H1 (cell line): ENCODE measurements at places on chromosomes 3 and 15. TPM values are rescaled to one million over a fixed set of nuclear protein-coding genes. Genes with fewer than 3 reads are reported as not detected.

DNA sequence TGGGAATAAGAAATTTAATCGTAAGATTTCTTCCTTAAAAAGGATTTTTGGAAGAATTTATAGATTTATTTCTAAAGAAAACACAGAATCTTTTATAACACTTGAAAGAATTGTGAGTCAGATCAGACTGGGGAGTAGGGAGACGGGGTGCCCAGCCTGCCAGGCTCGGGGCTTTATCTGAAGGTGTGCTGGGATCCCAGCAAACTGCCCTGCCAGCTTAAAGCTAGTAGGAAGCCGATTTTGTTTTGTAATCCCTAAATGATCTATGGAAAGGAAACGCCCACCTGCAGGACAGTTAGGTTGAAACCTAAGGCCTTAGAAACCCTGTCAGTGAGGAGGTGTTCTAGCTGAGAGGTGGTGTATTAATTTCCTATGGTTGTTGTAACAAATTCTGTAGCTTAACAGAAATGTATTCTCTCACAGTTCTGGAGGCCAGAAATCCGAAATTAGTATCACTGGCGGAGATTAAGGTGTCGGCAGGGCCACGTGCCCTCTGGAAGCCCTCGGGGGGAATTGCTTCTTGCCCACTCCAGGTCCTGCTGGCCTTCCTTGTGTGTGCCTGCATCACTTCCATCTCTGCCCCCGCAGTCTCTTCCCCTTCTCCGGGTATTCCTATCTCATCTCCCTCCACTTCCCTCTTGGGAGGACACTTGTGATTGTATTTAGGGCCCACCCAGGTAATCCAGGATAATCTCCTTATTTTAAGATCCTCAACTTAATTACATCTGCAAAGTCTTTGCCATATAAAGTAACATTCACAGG is 19.3 kb upstream of the RAB6B start:
- no peak for DNase-seq

- no peak for DNase-seq
These were observed 57.9 kb downstream of the CHSY1 start for GRCh38 chr15:101193806-101194545.

DNA sequence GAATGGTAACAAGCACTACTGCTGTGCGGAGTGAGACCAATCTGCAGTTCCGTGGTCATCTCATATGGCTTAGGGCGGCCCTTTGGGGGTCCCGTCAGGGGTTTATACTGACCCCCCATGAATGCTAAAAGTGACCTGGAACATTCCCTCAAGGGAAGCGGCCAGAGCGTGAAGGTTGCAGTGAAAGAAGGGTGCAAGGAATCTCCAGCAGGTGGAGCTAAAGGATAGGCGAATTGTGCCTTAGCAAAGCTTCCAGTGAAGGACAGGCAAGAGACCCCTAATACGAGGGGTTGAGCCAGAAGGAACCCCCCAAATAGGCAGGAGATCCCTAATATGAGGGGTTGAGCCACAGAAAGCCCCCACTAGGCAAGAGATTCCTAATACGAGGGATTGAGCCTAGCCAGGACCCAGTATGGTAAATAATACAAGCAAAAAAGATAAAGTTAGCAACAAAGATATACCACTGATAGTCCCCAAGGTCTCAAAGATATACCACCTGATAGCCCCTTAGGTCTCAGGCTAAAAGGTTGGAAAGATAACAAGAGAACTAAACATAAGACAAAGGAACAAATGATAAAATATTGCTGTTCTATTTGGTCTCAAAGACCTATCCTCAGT is 32.8 kb downstream of the ZNF589 start:
- peak; percentile 73 for DNase-seq

DNA sequence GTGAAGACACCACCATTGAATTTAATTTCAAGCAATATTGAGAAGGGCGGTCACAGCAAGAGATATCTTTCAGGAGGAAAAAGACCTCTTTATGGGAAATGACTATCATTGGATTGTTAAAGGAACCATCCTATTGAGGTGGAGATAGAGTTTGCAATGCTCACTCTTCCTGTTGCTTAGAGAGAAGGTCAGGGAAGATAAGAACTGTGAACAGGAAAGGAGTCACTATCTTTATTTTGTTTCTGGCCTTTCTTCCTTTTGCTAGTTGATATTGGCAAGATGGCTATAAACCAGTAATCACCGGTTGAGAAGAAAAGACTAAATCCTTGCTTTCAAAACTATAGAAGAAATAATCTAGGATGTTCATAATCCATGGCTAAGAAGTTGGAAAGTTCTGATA is 112.1 kb upstream of the TMEM108 start:
- DNase-seq = no peak

GRCh38 chr3:83354205-83354604 is 1592.8 kb upstream of the GBE1 start:
- DNase-seq = no peak

DNA sequence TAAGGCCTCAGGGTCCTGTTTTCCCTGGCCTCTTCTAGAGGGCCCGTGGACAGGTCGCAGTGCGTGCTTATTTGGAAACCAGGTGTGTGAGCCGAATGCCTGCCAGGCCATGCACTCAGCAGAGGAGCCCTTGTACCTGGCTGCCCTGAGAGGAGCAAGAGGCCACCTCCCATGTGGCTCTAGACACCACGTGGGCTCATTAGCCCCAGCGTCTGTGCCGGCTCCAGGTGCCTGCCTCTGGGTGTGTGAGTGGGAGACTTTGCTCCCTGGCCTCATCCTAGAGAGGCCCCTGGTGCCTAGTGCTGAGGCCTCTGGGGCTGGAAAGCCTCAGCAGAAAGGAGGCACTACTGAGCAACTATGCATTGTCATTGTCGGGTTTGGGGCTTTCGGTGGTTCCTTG is 50.4 kb downstream of the KLF13 start:
- no peak for DNase-seq

- DNase-seq = no peak
These were observed 170.6 kb downstream of the MINAR1 start for GRCh38 chr15:79602731-79603130.

DNA sequence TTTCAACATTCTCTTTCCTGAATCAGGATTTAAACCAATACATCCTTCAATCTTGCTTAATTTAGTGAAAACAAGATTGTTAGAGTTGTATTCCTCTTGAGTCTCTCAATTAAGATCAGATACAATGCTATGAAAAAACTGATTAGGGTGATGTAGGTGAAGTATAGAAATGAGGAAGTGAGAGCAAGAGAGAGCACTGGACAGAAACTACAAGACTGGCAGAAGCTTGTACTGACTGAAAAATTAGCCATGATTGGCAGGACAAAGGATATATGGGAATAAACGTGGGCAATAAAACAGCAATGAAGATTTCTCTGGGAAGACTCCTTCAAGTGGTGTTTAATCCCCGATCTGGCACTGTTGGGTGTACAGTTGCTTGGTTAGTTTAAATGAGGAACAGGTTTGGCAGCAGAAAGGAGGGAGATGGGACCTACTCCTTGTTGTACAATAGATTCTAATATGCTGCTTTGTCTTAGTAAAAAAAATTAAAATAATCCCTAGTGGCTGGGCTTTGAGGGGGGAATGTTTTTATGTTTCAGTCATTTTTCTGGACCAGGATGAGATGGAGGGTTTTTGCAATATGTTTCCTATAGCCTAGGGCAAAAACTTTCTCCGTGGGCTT is 252.7 kb downstream of the SLC9A9 start:
- DNase-seq = no peak

GRCh38 chr15:68787609-68788263 is 33.0 kb downstream of the ANP32A start:
- DNase-seq = no peak

DNA sequence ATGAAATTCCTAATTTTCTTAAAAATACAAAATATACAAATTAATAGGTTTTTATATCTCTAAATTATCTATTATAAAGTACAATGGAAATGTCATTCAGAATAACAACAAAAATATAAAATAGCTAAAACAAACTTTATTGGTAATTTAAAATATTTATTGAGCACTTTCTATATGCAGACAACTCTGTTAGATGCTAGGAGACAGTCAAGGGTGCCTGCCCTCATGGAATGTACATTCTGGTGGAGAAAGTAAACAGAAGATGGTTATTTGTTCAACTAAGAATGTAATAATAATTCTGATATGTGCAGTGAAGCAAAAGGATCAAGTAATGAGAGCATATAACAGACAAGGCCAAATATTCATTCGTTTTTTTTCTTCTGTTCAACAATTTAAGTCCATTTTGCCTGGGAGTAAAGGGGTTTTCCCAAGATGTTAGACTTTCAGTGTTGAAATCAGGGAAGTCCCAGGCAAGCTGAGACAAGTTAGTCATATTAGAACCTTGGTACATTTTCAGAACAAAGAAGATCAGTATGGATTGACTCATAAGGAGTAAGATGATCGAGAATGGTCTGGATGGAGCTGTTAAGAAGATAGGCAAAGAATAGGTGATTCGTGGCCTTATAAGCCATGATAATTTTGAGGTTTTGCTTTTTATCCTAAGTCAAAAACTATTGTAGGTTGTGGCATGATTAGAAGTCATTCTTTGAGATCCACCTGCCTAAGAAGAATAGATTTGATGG is 150.2 kb upstream of the MLF1 start:
- no peak for DNase-seq

- no peak for DNase-seq
These were observed 8.4 kb downstream of the TMOD3 start for GRCh38 chr15:51837792-51838251.

- no peak for DNase-seq
These were observed 184.9 kb downstream of the SOX2 start for GRCh38 chr3:181896605-181897004.

DNA sequence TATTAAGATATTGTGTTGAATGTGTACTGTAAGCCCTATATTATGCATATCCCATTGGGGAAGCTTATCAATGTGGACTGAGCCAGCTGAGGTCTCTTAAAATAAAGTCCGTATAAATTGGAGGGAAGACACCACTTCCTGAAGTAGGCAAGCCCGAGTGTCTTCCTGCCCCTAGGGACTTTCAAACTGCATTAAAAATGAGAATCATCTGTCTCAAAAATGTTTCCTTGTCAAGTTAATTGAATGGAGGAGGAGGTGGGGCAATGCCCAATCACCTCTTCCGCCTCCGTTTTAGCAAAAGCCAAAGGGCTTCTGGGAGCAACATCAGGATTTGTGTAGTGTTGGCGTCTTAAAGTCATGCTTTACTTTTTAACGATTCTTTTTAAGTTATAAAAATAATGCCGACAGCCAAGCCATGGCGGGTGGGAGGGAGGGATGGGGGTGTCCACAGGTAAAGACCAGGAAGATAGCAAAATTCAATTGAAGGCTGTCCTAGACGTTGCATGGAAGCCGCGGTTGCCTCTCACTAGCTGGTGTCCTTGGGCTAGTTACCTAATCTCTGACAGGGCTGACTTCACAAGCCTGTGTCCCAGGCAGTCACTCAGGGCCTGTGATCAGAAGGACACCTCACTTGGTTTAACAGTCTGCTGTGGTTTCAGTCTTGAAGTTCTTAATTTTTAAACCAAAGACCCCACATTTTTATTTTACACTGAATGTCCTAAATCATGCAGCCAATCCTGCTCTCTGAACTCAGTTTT is 524.9 kb upstream of the PROK2 start:
- no peak for DNase-seq

OXTR gene
- 2.2 and 2.3 TPM in 2 replicates for total RNA-seq

DNA sequence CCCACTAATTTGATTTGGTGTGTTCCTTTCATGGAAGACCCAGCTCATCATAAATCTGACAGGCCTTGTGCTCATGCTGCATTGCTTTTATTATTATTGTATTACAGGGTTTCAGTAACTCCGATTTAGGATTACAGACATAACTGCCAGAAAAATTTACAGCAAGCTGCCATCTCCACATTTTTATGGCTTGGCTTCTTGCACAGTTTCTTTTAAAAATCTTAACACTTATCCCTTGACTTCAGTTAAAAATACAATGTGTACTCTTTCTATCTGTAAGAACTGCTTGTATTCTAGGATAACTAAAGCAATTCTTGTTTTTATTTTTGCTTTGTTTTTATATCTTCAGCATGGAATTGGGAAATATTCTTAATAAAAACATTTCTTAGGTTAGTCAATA is 612.2 kb downstream of the DIPK2A start:
- DNase-seq = no peak

- DNase-seq = no peak
These were observed 33.1 kb downstream of the KLHL25 start for GRCh38 chr15:85761635-85762034.

- no peak for DNase-seq
These were observed 460.0 kb upstream of the TBL1XR1 start for GRCh38 chr3:177657243-177657642.

DNA sequence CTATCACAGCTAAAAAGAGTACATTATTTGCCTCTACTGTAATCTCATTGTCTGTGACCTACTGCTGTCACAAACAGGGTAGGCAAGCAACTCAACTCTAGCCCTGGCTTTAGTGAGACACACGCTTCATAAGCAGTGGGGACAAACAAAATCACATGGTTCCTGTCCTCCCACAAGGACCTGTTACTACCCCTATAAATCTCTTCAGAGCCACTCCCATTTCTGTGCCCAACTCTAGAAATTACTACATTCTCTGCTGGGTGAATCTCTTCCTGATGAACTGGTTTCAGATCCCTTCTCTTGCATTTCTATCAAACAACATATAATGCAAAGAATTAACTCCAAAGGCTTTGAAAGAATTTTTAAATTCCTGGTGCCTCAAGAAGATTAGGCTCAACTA is 117.3 kb downstream of the DMXL2 start:
- DNase-seq = no peak

DNA sequence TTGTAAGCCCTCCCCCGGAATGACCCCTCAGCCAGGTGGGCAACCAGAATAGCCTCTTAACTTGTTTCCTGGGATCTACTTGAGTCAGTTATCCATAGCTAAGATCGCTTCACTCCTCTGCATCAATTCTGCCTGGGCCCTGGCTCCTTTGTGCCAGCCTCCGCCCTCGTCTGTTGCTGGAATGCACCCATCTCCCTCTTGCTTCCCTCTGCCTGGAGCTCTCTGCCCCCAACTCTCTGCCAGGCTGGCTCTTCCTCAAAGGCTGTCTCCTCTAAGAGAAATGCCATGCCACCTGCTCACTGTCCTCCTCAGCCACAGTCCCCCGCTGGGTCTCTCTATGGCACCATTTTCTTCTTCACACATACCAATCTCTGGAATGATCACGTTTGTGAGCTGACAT is 240.8 kb downstream of the ADAMTS17 start:
- DNase-seq = no peak
